Effector CD8-positive, alpha-beta T cell (primary cell): ENCODE measurements at places on chromosomes 4 and X.

GRCh38 chr4:112431158-112431557 is 84.8 kb downstream of the NEUROG2 start:
- no peak for DNase-seq

- no peak for DNase-seq
Observed at GRCh38 chr4:138406876-138407275, 164.7 kb upstream of the SLC7A11 start.

- no peak for DNase-seq
Observed at GRCh38 chr4:182067828-182068227, 175.4 kb upstream of the TENM3 start.

DNA sequence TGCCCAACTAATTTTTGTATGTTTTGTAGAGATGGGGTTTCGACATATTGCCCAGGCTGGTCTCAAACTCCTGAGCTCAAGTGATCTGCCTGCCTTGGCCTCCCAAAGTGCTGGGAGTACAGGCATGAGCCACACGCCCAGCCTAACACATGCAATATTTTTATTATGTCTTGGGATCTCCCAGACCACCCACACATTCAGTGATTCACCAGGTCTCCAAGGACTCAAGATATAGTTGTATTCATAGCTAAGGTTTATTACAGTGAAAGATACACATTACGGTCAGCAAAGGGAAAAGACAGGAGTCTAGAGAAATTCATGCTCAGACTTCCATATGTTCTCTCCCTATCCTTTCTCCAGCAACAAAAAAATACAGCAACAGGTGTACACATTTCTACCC is 25.5 kb upstream of the FAM120C start:
- DNase-seq, result no peak

GRCh38 chrX:107207089-107207488 is 678 bp downstream of the DNAAF6 start:
- DNase-seq, result no peak

GRCh38 chr4:71749008-71749594 is 34.8 kb downstream of the GC start:
- DNase-seq, result no peak

- no peak for DNase-seq
Observed at GRCh38 chrX:87338510-87338909, 179.1 kb upstream of the KLHL4 start.

GRCh38 chr4:139501117-139501516 is 47.2 kb downstream of the RAB33B start:
- no peak for DNase-seq

GRCh38 chr4:83732114-83732635 is 196.3 kb downstream of the GPAT3 start:
- no peak for DNase-seq

- DNase-seq, result no peak
Observed at GRCh38 chrX:30308263-30309138, 689 bp downstream of the NR0B1 start.

DNA sequence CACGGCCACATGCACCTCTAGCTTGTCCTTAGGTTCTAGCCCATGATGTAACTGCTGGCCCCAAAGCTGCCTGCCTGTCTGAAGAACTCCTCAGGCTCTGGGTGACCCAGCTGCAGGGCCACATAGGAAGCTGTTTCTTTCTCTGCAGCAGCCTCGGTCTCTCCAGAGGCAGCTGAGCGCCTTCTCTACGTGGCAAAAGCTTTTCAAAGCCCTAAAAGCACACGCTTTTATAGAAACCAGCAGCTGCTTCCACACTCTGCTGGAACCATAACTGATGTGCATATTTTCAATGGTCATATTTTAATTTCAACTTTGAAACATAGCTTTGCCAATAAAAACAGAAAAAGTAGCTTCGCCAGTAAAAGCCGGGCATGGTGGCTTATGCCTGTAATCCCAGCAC is 37.4 kb downstream of the FAM53A start:
- DNase-seq, result no peak

GRCh38 chrX:19237901-19238300 is 105.8 kb upstream of the PDHA1 start:
- DNase-seq, result no peak

DNA sequence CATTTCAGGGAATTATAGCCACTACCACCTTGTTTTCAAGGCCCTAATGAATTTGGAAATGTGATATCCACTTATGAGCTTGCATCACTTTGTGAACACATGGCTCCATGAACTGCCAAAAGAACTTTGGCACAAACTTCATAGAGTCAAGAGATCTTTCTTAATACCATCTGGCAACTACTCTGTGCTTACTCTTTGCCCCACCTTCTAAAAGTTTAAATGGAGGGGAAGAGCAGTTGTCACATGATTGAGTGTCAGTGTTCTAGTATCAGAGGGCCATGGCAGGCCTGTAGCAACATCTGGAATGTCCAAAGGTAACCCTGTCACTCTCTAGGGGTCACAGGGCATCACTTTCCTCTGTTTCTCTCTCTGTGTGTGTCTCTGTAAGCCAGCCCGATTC is 2.6 kb upstream of the ADH1B start:
- DNase-seq, result no peak

- DNase-seq, result no peak
Observed at GRCh38 chr4:47615385-47615784, 130.3 kb downstream of the ATP10D start.

DNA sequence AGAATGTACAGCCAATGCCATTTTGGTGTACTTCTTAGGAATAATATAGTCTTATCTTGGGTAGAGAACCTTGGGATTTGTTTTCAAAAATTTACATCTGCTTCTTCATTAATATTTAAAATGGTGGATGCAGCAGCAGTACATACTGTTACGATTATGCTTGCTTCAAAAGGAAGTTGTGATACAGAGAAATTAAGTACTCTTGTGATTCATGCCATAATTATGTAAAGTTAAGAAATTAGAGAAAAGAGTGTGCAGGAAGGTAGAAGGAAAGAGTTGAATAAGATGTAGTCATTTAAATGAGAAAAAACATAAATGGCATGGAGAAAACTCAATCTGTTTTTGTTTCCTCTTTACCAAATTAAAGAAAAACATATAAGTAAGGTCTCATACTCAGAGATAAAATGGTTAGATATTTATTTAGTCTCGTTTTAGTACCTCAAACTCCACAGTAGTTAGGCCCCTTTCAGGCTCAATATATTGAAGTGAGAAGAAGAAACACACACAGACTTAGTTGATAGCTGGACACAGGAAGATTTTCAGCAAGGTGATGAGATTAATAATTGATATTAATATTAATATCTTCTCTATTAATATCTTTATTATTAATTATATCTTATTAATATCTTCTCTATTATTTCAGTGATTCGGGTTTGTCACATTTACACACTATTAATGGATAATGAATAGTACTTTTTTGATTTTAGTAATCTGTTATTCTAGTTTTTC is 70.1 kb upstream of the HPGD start:
- DNase-seq, result no peak

- DNase-seq, result no peak
Observed at GRCh38 chr4:80637190-80637589, 301.7 kb downstream of the CFAP299 start.

GRCh38 chrX:5051831-5052491 is 1176.7 kb downstream of the NLGN4X start:
- DNase-seq, result no peak

GRCh38 chr4:109040441-109040840 is 262.0 kb downstream of the COL25A1 start:
- DNase-seq, result no peak

- no peak for DNase-seq
Observed at GRCh38 chr4:104457308-104457981, 37.2 kb downstream of the CXXC4 start.

- DNase-seq, result no peak
Observed at GRCh38 chr4:63123441-63123840, 1285.8 kb downstream of the TECRL start.

- no peak for DNase-seq
Observed at GRCh38 chr4:140789759-140790158, 33.6 kb upstream of the TBC1D9 start.

- no peak for DNase-seq
Observed at GRCh38 chr4:7332216-7333023, 102.3 kb downstream of the PSAPL1 start.

DNA sequence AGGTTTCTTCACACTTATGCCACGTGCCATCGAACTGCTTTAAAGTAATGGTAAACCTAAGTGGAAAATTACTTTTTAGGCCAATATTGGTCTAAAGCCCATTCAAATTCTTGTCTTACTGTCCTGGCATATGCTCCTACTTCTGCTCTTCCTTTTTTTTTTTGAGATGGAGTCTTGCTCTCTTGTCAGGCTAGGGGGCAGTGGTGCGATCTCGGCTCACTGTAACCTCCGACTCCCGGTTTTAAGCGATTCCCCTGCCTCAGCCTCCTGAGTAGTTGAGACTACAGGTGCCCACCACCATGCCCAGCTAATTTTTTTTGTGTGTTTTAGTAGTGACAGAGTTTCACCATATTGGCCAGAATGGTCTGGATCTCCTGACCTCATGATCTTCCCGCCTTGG is 129.0 kb upstream of the TECRL start:
- no peak for DNase-seq

- DNase-seq, result no peak
Observed at GRCh38 chr4:173254646-173255045, 79.5 kb downstream of the HMGB2 start.

GRCh38 chrX:41875142-41875541 is 48.2 kb downstream of the CASK start:
- DNase-seq, result no peak

DNA sequence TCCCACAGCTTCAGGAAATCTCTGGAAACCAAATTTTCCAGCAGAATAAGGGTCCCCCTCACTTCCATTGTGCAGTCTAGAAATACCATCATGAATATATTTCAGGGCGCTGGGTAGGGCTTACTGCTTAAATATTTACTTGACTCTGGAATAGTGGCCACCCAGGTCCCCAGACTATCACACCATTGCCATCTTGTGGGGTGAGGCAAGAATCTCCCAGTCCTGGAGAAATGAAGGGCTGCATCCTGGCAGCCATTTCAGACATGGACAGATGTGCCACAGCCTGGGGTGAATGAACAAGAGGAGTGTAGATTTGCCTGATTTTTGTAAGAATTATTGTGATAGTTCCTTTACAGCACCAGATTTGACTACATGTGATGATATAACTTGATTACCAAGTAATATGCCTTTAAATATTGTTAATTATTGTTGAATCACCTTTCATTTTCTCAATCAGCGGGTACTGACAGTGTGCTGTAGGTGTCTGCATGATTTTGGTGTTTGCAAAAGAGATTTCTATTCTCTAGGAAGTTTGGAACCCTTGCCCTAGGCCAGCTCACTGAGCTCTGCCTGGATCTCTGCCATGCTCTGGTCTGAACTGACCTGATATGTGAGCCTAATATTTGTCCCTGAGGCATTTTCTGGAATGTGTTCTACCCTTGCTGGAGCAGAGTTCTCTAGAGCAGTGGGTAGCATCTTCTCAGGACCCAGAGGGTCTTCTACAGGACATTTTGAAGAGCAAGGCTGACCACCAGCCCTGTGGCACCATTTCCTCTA is 183.4 kb downstream of the KIT start:
- DNase-seq, result no peak

GRCh38 chr4:47239649-47240048 is 208.3 kb downstream of the GABRB1 start:
- DNase-seq, result no peak

GRCh38 chr4:68864438-68865187 is 48.8 kb downstream of the UGT2B10 start:
- no peak for DNase-seq

GRCh38 chrX:20514358-20514757 is 247.6 kb upstream of the RPS6KA3 start:
- DNase-seq, result no peak

GRCh38 chrX:123964156-123964834 is 2.8 kb downstream of the STAG2 start:
- DNase-seq, result no peak

GRCh38 chrX:31228415-31228832 is 156.6 kb upstream of the FTHL17 start:
- no peak for DNase-seq

DNA sequence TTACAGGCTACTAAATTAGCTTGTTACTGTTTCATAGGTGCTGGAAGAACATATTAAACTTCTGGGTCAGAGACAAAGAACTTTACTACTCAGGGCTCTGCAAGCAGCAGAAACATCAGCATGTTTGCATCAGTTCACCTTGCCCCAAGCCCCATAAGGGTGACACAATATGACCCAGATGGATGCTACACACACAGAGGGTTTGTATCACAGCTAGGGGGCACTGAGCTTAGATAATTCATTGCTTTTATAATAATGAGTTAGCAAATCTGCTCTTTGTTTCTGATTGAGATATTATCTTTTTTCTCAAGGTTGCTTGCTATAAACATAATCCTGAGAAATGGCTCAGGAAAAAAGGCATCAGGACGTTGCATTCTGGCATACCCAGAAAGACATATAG is 4.8 kb upstream of the SYNPO2 start:
- DNase-seq, result no peak

DNA sequence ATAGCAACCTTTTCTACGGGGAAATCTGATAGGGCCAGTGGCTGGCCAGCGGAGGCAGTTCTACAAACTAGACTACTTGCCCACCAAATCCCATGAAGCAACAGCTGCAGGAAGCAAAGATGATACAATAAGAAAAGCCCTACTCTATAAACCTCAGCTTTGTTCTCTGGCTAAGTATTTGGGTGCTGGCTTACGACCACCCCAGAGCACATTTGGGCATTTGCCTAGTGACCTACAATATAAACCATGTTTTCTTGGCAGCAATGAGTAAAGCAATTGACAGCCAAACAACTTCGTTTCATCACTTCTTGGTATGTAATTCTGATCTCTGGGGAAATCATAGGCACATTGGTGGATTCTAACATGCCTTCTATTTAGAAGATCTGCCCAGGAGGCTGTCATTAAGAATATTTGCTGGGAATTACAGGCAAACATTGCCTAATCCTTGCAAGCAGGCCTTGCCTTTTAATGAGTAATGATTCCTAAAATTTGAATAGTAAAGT is 7.5 kb upstream of the LHFPL1 start:
- no peak for DNase-seq

- no peak for DNase-seq
Observed at GRCh38 chr4:80713409-80713808, 317.1 kb upstream of the BMP3 start.

- DNase-seq, result no peak
Observed at GRCh38 chr4:79917246-79917645, 155.8 kb downstream of the ANTXR2 start.

GRCh38 chr4:8580321-8581093 is at the start of gene GPR78:
GPR78 (plus strand) TSS chr4:8580392; CDS start chr4:8580983, 591 bp downstream.
- DNase-seq, result no peak
